GM12878 (cell line): ENCODE measurements at places on chromosomes 7 and 10.

GRCh38 chr10:35336921-35337823, 863 bp downstream of the CCNY start:
- H3K27ac ChIP-seq = no peak overlapping the region
- no peaks in the 10 kb centered on the region for H3K36me3 ChIP-seq
- no peak for DNase-seq
- H3K4me3 ChIP-seq = peak overlapping the region; percentile 75
- peaks cover 20% of the 10 kb centered on the region for H3K4me1 ChIP-seq

- DNase-seq = no peak
- no peak overlapping the region for H3K27ac ChIP-seq
- H3K36me3 ChIP-seq = no peaks in the 10 kb centered on the region
- peaks cover 5% of the 10 kb centered on the region; the same call in 1 of the 2 replicates for H3K27me3 ChIP-seq
- no peaks in the 10 kb centered on the region for H3K4me1 ChIP-seq
- H3K4me3 ChIP-seq = no peak overlapping the region
Observed at GRCh38 chr7:1285556-1286301, 53.1 kb downstream of the UNCX start.

- H3K36me3 ChIP-seq = no peaks in the 10 kb centered on the region
- H3K4me1 ChIP-seq = peaks cover 6% of the 10 kb centered on the region
- H3K27ac ChIP-seq = no peak overlapping the region
- DNase-seq = no peak
Observed at GRCh38 chr7:44608916-44609648, 2.7 kb downstream of the OGDH start.

DNA sequence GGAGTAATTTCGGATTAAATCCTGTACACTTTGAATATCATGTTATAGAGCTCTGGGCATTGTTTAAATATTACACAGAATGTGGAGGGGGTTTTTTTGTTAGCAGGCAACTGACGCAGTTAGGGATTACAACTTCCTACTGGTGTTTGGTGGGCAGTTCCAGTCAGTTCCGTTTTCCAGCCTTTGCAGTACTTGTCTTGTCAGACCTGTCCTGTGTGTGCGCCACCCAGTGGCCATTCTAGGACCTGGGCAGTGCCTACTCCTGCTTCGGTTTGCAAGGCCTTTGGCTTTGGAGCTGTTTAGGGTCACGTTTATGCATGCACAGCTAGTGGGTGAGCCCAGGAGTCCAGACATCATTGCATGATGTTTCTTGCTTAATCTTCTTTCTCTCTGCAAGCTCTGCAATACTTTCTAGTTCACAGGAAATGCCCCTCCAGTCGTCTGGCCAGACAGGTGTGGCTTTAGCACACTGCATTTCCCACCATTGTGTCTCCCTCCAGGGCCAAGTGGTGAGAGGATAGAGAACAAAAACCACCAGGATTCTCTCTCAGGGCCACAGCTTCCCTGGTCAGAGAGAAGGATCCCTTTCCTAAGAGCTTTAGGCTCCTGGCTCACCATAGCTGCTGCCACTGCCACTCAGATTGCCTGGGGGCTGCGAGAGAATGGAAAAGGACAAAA, 96.5 kb upstream of the TARP start:
- H3K27me3 ChIP-seq = no peaks in the 10 kb centered on the region
- H3K27ac ChIP-seq = peak overlapping the region; percentile 22; the same call in 1 of the 2 replicates
- H3K36me3 ChIP-seq = no peaks in the 10 kb centered on the region
- H3K4me3 ChIP-seq = no peak overlapping the region

GRCh38 chr7:43553999-43554398, 28.9 kb upstream of the STK17A start:
- no peak overlapping the region for H3K27ac ChIP-seq
- H3K4me3 ChIP-seq = no peak overlapping the region
- H3K27me3 ChIP-seq = no peaks in the 10 kb centered on the region; the same call in 1 of the 2 replicates
- no peak for DNase-seq
- H3K4me1 ChIP-seq = no peaks in the 10 kb centered on the region

GRCh38 chr10:62597226-62597625, 207.3 kb upstream of the ADO start:
- no peak overlapping the region for H3K27ac ChIP-seq
- no peak for DNase-seq
- H3K4me3 ChIP-seq = no peak overlapping the region
